Right ventricle myocardium inferior (tissue), 1 donor: ENCODE measurements at places on chromosomes 5 and 9.

DNA sequence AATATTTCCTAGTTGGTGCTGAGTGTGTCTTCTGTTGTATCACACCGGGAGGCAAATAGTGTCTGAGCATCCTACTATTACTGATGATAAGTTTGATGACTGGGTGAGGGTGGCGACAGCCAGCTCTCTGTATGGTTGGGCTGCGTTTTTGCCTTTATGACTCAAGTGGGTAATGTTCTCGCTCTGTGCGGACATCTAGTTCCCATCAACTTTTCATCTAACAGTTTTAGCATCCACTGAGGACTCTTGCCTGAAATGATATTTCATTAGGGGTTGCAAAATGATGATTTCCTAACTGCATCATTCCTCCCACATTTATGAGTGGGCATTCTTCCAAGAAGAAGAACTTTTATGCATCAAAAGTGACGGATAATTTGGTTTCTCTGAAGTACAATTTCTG, 26.5 kb downstream of the HMCN2 start:
- DNase-seq: no peak

DNA sequence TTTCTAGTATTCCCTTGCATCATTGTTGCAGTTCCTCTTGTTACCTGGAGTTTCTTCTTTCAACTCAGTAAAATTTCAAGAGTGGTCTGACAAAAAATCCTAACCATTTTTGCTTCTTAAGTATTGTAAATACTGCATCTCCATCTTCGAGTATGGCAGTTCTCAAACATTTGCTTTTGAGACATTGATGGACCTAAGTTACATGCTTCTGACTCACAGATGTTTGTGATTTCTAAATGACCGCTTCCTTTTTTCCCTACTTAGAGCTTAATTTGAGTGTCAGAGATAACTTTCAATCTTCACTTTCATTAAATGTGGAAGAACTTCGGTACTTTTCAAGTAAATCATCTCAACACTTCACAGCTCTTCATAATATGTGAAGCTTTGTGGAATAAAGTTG, 4.2 kb downstream of the UHRF2 start:
- DNase-seq: no peak

GRCh38 chr9:135073081-135073740, 14.3 kb upstream of the OLFM1 start:
- DNase-seq: no peak

DNA sequence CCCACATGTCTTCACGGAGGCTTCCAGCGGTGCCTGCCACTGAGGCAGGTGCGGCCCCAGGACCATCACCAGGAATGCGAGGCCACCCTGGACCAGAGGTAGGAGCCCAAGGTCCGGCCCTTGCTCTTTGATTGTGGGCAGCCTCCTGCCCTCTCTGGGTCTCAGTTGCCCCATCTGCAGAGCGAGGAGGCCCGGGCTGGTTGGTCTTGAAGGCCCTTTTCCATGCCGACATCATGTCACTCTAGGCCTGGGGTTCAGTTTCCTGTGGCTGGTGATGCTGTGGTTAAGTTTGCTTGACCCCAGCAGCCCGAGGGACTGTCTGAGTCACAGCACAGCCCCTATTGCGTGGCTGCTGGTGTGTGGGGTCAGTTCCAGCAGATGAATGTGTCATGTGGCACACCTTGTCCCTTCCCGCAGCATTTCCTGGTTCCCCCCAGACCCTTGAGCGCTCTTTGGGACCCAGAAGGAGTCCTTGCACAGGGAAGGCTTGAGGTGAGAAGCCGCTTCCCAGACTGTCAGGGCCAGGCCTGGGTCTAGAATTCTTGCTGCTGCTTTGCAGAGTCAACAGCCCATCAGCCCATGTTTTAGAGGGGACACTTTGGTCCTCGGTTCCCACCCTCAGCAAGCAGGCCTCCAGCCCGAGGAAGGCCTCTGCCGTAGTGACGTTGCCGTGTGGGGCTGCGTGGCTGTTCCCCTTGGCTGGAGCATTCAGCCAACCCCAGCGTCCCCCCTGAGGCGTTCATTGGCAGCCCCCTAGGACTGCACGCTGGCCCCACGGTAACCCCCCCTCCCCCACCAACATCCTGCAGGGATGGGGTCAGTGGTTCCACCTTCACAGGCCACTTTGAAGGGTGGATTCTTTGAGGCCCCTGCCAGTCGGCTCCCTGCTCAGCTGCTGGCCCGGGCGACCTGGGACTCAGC, 31.0 kb upstream of the HMCN2 start:
- DNase-seq: no peak

- DNase-seq: no peak
Observed at GRCh38 chr9:82106536-82106935, 118.0 kb downstream of the SPATA31D1 start.

DNA sequence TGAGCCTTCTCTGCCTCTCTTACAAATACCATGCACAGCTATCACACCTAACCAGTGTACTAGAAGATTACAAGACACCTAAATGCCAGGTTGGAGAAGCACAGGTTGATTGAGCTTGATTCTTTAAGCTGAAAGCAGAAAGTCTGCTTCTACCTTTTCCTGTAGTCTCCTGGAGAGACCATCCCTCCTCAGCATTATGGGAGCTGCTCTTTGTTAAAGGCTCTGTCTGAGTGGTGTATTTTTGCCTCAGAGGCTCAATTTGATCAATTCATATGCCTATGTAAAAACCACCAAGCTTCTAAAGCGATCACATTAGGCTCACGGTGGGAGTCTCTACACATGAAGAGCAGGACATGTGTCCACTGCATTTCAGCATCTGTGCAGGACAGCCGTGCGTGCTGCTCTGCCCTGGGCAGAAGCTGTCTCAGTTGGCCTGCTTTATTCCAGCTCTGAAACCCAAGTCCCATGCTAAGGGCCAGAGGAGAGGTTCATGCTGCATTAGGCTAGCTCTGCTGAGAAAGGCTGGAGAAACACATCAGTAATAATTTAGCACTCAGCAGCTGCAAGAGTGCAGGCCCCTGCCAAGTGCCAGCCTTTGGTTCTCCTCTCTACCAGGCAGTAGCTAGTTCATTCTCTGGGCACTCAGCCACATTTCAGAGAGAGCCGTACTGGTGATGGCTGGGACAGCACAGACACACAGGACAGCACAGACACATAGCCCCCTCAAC, 41.7 kb downstream of the TMEM167A start:
- DNase-seq: peak; percentile 68

DNA sequence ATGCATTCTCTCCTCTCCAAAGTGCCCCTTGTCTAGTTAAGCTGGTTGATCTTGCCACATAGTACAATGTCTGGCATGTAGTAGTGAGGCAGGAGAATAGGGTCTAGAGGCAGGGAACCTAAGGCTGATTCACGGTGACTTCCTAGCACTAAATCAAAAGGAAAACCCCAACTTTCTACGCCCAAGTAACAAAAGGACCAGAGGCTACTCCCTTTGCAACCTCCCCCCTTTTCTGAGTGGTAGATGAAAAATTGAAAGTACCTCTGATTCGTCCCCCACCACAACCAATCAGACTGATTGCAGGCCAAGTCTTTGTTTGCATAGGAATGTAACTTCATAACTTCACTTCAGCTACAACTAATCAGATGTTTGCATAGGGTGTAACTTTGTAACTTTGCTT, 278.8 kb downstream of the PSAT1 start:
- no peak for DNase-seq

DNA sequence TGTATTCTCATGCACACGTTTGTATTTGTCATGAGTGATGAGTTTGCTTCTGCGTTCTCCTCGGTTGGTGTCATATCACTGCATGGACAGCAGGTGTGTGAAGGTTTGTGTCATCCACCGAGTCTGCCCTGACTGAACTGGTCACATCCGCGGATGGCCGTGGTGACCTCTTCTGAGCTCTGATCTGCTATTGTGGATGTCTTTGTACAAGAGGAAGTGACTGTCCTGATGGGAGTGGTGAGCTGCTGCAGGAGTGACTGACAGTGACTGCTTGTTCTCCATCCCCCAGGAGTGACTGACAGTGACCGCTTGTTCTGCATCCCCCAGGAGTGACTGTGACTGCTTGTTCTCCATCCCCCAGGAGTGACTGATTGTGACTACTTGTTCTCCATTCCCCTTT, 69.9 kb downstream of the EHMT1 start:
- no peak for DNase-seq

GRCh38 chr5:30387974-30388632, 805.4 kb upstream of the CDH6 start:
- no peak for DNase-seq

- DNase-seq: peak; percentile 63
Observed at GRCh38 chr9:5112109-5112592, 73.3 kb downstream of the INSL6 start.

DNA sequence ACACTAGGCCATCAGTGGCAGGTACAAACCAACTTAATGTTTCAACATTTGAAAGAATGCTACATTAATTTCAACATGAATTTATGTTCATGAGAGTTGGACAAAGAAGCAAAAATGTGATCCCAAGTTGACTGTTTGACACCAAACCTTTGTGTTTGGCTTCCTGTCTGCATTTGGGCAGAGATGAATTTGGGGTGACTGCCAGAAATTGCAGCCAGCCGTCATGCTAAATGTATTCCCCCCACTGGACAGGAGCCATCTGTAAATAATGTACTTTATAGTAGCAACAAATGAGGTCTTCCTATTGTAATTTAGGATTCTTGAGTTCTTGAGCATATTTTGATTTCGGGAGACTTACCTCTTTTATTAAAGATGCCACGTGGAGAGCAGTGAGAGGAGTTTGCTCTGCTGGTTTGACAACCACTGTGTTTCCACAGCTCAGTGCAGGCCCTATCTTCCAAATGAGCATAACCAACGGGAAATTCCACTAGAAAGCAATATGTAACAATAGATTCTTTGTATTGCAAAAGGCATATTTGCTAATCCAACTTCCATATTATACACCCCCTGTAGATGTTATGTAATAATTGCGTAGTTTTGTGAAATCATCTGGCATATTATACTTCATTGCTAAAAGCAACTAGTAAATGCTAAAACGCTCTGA, 27.6 kb downstream of the ALDH1A1 start:
- DNase-seq: no peak

GRCh38 chr9:2859776-2860379, 16.0 kb upstream of the PUM3 start:
- DNase-seq: no peak

- no peak for DNase-seq
Observed at GRCh38 chr5:110899566-110900412, 161.0 kb downstream of the SLC25A46 start.

DNA sequence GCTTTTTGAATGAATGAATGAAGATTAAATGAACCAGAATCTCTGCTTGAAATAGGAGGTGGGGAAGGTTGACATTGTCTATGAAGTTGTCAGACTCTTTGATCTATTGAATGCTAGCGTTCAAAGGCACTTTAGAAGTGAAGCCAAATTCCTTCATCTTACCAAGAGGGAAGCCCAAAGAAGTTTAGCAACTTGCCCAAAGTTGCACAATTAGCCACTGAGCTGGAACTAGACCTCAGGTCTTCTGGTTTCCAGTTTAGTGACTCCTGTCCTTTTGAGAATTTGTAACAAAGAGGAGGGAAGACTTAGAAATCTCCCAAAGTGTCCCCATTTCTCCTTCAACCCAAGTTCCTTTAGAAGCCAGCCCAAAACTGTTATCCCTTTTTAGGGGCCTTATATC, 20.7 kb upstream of the SLC1A3 start:
- DNase-seq: no peak

DNA sequence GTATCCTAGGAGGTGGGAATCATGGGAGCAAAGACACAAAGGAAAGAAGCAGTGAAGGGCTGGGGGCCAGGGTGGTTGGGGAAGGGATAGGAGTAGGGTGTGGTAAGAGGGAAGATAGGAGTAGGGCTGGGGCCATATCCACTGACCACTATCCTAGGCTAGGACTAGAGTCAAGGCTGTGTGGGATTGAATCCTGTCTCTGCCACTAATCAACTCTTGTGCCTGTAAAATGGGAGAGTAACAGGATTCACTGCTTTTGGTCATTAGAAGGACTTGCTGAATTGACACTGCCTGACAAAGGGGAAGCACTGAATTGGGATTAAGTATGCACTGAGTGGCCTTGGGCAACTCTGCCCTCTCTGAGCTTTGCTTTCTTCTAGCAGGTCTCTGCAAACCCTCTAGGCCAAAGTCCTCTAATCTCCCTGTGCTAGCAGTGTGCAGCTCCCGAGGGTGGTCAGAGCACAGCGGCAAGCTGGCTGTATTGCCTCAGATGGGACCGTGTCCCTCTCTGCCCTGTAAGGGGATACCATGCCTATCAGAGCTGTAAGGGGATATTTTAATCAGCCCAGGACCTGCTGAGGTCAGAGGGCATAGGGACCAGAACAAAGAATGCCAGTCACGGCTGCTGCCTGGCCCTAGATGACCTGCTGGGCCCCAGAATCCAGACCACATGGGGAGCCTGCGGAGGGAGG, 12.4 kb upstream of the DAB2IP start:
- no peak for DNase-seq

DNA sequence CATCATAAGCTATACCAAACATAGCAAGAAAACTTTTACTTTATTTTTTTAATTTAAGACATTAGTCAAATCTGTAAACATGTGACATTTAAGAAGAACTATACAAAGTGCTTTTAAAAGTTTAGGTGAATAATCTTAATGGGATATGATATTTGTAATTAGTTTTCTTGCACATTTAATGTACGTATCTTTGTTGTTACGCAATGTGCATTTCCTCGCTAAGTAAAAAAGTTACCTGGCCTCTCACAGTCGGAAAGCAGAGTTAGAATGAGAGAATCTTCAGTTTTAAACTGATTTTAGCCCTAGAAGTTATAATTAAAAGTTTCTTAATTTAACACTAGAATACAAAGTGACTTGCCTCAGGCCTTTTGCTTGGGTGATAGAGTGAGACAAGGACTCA, 589.8 kb downstream of the DMRTA1 start:
- no peak for DNase-seq

DNA sequence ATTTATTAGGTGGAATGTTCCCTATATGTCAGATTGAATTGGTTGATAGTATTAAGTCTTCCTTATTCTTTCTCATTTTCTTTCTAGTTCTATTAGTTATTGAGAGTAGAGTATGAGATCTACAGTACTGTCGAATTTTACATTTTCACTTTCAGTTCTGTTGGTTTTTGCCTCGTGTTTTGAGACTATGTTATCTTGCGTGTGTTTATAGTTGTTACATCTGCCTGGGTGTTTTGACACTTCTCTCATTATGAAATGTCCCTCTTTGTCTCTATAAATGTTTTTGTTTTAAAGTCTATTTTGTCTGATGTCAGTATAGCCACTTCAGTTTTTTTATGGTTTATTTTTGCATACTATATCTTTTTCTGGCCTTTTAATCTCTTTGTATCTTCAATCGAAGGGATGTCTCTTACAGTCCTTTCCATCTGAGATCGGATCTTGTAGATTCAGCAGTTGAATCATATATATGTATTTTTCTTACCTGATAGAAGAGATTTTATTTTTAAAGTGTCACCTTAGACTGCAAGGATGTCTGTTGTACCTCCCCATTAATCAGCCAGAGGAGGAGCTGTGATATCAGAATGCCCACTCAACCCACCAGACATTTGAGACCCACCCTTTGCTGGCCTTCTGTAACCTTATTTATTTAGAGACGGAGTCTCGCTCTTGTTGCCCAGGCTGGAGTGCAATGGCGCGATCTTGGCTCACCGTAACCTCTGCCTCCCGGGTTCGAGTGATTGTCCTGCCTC, 20.7 kb downstream of the EHMT1 start:
- DNase-seq: no peak

GRCh38 chr5:181242031-181242451, 1.7 kb downstream of the RACK1 start:
- DNase-seq: no peak

GRCh38 chr5:100023536-100023935, 511.6 kb upstream of the FAM174A start:
- no peak for DNase-seq

- no peak for DNase-seq
Observed at GRCh38 chr9:98162613-98163012, 29.8 kb downstream of the CORO2A start.
